ENCODE measurements at places on chromosomes 7 and 10.

DNA sequence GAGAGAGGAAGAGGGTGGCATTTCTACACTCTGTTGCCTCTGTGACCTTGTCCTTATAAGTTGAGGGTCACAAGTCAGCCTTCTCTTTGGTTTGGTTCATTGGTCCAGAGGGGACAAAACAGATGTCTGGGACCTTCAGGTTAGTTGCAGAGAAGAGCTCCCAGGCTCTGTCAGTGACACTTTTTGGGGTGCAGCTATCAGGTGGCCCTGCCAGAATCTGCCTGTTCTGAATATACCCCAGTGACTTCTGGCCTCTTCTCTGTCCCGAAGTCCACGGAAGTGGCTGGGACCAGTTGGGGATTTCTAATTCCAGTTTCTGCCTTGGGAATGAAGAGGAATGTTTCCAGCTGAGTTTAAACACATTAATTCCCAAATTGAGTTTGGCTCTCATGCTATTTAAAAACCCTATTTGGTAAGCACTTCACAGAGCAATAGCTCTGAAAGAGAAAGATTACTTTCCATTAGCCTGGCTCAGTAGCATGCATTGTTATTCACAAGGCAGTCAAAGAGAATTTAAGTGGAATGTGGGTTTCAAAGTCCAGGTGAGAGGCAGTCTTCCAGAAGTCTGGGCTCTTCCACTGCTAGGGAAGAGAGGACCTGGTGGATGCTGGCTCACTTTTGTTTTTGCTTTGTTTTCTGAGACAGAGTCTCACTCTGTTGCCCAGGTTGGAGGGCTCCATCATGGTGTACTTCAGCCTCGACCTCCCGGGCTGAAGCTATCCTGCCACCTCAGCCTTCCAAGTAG is 237.8 kb upstream of the GALNT17 start:
- DNase-seq = no peak

DNA sequence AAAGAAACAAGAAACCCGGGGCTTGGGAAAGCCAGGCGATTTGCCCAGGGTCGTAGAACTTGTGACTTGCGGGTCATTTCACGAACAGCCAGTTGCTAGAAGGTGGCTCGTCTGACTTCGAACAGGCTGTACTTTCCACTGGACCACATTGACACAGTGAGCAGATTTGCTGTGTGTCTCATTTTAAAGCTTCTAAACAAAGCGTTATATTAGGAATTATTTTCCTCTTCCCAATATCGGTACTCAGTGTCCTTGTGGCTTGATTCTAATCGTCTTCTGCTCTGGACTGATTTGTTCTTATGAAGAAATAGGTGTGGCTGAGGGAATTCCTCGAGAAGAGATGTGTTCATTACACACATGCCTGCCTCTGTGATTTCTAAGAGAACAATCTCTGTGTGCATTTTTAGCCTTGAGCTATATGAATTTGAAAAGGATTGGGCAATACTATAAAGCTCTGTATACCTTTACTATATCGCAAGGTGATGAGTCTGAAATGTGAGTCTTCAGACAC is 150.0 kb upstream of the PRR15 start:
- DNase-seq = no peak

GRCh38 chr10:11609492-11610093 is 1.9 kb downstream of the USP6NL start:
- no peak for DNase-seq

- DNase-seq = no peak
Observed at GRCh38 chr7:43612599-43613589, 30.0 kb downstream of the STK17A start.

DNA sequence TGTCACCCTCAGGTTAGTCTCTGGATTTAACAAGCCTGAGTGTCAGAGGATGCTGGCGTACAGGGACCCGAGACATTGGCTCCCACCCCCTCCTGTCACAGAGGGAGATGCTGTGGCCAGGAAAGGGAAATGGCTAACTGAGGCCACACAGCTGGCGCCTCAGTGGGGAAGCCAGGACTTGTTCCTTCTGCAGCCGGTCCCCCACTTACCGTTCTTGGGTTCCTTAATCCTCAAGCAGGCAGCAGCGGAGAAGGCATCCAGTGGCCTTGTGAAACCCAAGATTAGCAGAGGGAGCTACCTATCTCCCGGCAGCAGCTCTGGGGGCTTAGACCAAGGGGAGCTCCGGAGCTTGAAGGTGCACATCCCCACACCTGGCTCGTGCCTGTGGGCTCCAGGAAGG is 65.4 kb downstream of the NEURL1 start:
- no peak for DNase-seq

GRCh38 chr7:7035851-7036250 is 146.5 kb upstream of the C1GALT1 start:
- no peak for DNase-seq

DNA sequence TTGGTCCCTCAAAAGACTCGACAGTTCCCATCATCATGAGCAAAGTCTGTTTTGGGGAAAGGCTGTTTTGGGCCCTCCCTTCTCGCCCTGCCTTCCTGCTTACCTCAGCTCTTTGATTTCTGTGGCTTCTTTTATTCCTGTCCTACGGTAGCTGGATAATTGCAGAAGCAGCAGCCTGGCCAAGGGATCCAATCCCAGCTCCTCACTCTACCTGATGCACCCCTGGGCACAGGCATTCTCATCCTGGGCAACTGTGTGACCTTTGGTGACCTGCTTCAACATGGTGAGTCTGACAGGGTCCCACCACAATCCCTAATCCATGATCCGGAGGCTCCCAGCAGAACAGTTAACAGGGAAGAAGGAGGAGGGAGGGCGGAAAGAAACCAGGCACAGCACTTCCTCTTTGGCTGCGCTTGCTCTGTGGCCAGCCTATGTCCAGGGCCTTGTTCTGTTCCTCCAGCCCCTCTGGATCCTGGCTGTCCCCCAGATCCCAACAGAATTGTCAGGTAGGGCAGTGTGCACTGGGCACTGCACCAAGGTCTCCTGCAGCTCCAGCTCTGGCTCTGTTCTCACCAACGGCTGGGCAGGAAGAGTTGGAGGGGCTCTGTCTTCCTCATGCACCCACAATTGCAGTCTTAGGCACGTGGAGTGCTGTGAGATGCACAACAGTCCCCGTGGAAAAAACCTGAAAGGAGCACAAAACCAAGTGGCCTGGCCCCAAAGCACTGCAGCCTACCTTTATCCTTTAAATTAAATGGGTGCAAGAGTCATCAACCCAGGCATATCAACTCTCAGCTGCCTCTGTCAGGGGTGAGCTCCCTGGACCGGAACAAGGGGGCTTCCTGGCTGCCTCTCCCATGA is 144.4 kb downstream of the PTPN20 start:
- DNase-seq = no peak

DNA sequence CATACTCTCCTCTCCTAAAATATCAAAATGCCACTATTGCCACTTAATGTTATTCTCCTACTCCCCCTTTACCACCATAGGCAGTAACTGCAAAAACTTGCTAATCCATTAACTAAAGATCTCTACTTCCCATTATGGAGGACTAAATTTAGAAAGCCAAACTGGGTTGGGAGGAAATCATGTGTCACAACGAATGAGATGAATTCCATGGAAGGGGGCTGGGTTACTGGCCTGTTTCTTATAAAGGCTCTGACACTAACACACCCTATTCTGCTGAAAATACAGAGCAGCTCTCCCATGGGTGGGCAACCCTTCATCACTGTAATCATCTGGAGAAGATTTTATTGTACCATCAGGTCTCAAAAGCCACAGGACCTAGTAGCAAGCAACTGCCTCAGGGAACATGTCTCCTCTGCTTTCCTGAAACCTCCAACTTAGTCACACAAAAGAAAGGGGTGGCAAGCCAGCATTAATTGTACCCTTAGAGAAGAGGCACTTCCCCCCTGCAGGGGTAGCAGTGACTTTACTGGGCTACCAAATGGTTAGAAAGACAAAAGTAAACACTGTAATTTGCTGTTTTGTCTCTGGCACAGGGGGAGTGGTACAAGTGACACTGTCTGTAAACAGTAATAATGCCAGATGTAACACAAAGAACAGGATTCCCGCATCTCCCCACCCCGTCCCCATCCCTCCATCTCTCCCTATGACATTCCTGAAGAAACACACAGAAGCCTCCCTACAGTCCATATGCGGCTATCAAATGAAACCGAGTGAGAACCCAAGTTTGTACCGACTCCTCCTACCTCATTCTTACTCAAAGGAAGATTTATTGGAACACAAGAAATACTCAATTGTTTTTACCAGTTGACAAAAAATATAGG is 81.6 kb downstream of the ARMH3 start:
- DNase-seq = no peak

DNA sequence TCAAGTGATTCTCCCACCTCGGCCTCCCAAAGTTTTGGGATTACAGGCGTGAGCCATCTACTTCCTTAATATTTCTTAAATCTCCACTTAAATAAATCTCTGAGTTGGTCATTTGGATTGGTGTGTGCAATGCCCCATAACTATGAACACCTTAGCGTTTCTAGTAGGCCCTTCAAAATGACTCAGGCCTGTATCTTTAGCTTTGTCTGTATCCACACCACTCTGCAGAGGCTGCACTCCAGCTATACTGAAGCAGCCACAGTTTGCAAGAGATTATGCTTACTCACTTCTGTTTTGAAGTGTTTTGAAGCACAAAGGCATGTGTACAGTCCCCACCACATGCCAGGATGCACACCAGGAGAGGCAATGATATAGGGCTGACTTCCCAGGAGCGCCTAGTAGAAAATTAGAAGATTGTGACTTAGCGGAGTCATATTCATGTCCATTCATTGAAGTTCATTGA is 2.4 kb upstream of the ST7 start:
- DNase-seq = no peak

DNA sequence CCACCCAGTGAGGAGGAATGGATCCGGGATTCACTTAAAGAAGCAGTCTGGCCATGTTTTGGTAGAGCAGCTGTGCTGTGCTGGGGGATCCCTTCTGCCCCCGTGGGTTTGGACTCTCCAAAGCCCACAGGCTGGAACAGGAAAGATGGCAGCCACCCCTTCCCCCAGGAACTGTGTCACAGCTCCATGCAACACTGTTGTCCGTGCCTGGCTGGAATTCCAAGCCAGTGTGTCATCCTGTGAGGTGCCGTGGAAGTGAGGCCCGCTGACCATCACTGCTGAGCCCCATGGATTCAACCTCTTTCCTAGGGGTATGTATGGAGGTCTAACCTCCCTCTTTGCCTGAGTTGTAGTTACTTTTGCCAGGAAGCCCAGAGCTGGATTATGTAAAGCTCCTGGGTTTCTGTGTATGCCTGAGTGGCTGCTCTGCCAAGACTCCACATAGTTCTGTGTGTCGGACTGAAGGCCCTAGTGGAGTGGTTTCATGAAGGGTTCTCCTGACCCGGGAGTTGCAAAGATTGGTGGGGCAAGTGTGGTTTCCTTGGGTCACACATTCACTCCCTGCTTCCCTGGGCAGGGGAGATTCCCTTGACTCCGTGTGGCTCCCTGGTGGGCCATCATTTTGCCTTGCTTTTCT is 35.1 kb upstream of the PCGF5 start:
- peak; percentile 65 for DNase-seq

DNA sequence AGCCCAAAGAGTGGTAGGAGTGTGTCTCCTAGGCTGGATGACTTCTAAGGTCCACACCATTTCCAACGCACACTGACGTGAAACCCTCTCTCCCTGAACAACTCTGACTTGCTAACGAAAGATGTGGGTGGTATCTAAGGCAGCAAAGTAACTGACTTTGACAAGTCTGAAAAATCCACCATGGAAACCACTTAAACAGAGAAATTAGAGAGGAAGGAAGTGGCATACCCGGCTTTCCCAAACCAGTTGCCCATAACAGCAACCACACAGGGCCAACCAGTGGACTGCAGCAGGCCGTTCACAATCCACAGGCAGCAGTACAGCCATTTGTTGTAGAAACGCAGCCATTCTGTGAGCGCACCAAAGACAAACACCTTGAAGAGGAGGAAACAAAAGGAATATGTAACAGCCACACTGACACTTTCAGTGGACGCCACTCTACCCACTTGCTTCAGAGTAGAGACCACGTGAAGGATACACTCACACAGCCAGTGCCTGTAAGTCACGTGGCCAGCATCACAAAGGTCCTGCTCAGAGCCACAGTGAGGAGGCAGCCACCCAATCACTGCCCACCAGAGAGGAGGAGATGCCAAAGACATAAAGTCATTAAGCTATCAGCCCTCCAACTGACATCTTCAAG is 39.8 kb downstream of the SLC37A3 start:
- DNase-seq = no peak

- DNase-seq = no peak
Observed at GRCh38 chr10:33749790-33750189, 415.3 kb upstream of the NRP1 start.

DNA sequence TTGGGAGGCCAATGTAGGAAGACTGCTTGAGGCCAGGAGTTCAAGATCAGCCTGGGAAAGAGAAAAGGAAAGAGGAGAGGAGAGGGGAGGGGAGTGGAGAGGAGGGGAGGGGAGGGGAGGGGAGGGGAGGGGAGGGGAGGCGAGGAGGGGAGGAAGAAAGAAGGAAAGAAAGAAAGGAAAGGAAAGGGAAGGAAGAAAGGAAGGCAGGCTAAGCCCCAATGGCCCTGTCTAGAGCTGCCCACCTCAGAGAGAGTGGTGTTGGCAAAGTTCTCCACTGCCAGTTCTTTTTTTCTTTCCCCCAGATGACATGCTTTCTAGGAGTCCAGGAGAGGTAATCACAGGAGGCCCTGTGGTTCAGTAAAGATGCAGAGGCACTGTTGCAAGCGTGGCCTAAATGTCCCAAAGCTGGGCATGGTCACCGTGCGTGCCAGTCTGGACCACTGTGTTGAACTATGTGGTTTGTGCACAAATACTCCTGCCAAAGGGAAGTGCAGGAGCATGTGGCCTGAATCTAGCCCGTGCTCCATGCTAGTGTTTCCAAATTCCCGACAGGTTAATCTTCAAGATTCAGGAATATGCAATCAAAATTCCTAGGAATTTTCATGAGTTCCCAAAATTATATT is 39.7 kb downstream of the ODAD2 start:
- DNase-seq = no peak

- DNase-seq = no peak
Observed at GRCh38 chr7:146956321-146956720, 839.7 kb downstream of the CNTNAP2 start.

DNA sequence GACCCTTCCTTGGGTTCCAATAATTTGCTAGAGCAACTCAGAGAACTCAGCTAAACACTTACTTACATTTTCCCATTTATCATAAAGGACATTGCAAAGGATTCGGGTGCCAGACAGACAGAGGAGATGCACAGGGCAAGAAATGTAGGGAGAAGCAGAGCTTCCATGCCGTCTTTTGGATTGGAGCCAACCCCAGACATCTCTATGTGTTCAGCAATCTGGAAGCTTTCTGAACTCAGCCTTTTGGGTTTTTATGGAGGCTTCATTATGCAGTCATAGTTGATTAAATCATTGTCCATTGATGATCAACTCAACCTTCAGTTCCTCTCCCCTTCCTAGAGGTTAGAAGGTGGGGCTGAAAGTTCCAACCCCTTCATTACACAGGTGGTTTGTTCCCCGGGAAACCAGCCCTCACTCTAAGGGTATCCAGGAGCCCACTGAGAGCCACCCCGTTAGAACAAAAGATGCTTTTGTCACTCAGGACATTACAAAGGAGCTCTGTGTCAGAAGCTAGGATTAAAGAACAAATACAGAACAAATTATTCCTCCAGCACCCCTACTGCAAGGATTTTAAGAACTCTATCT is 211.9 kb upstream of the VSTM2A start:
- no peak for DNase-seq

DNA sequence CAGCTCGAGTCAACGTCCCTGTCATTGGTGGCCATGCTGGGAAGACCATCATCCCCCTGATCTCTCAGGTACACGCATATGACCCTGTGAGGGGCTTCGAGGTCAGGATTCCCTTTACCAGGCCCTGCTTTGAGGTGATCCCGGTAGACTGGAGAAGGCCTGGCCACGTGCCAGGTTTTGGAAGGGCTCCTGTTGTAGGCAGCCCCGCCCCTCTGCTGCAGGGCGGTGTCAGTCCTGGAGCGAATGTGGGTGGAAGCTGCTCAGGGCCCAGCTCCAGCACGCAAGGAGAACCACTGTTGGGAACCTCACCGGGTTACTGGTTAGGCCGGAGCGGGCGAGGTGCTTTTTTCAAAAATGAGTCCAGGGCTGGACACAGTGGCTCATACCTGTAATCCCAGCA is 15.6 kb downstream of the MDH2 start:
- no peak for DNase-seq
